ENCODE measurements at places on chromosomes 12 and 14.
A peak's percentile ranks its signal among the peaks of the same experiment; 100 is the strongest.

- no peak for DNase-seq
Measured at GRCh38 chr14:44804391-44804790, 157.4 kb downstream of the KLHL28 start.

DNA sequence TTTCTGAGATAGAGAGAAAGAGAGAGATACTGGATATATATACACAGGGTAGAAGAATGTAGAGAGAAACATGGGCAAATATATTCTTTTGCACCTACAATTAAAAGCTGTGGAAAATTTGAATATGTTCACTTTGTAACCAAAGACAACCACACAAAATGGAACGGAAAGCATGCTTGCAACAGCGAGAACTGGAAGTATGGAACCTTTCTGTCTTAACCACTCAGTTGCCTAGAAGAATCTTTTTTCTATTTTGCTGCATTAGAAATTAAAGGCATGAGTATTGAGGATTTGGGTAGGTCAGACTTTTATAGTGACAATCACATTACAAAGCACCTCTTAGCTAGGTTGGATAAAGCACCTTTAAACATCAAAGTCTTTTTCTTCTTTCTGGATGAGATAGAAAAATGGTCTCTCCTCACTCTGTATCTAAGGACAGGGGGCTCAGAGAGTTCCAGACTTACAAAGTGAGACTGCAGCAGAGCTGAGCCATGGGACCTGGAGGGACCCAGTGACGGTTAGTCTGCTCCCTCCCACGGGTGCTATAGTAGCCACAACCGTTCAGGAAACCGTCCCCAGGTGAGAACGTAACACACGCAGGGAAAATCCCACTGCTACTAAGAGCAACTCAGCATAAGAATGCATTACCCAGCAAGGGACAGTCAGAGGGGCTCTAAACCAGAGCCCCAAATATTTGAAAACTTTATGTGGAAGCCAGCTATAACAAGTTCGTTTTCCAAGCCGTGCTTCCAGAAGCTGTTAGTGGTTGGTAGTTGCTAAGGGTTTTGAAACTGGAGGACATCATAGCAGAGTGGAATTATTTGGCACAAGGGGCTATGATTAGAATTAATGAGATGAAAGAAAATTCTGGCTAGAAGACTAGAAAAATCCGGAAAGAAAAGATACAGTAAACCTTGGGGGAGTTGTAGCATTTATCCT lies 97.1 kb downstream of the DAD1 start:
- no peak for DNase-seq

GRCh38 chr12:41992692-41993215 lies 151.9 kb downstream of the GXYLT1 start:
- DNase-seq = no peak

GRCh38 chr12:91381309-91381804 lies 198.7 kb upstream of the DCN start:
- DNase-seq = peak; percentile 41

DNA sequence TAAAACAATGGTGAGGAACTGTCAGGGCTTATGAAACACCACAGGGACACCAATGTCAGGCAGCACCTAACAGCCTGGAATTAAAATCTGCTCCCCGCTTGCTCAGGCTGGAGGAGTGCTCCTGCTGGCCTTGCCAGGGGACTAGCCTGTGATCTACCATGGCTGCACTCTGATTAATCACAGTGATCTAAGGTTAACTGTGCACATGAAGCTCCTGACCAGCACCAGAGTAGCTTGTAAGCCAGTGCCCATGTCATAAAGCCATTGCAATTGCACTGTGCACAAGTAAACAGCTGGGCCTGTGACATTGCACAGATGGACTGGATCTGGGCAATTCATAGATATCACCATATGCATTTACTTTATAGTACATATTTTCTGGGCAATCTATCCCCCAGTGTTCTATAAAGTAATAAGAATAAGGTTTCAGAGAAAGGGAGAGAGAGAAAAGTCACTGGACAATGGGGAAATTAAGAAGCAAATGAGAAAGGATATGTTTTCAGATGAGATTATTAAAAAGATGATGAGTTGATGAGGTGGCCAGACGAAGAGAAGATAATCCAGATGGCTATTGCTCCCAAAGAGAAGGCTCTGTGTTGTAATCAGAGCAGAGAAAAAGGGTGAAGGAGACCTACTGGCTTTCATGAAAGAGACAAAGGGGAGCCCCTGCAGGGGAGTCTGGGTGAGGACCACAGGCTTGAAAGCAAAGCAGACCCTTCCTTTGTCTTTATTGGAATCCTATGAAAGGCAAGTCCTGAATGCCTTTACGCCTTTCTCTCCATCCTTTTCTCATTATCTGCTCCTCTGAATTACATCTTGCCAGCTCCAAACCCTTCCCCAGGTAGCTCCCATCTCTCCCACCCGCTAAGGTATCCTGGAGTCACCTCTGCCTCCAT lies 145.8 kb downstream of the SLC38A6 start:
- no peak for DNase-seq

GRCh38 chr12:123854918-123855317 lies 92.8 kb downstream of the DNAH10 start:
- no peak for DNase-seq

- DNase-seq = peak; percentile 42
Measured at GRCh38 chr14:94051115-94051514, 25.0 kb downstream of the OTUB2 start.

- DNase-seq = peak; percentile 62
Measured at GRCh38 chr14:101665478-101666078, 95.9 kb upstream of the PPP2R5C start.

DNA sequence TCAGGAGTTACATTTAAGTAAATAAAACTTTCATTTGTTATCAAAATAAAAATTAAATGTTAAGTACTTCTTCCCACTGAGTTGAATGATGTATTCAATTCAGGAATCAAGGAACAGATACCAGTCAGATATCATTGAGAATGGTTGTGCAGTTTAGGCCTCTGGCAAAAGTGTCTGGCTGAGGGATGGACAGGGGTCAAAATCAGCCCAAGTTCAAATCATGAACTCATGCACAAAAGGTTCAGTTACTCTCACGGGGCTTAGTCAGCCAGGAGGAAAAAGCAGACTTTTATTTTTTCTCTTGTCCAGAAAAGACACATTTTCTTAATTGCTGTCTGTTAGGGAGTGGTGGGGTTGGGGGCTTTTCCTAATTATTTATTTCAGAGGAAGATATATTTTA lies 166.3 kb downstream of the RASSF9 start:
- DNase-seq = no peak

- DNase-seq = no peak
Measured at GRCh38 chr14:102500713-102501112, 8.9 kb downstream of the ANKRD9 start.

DNA sequence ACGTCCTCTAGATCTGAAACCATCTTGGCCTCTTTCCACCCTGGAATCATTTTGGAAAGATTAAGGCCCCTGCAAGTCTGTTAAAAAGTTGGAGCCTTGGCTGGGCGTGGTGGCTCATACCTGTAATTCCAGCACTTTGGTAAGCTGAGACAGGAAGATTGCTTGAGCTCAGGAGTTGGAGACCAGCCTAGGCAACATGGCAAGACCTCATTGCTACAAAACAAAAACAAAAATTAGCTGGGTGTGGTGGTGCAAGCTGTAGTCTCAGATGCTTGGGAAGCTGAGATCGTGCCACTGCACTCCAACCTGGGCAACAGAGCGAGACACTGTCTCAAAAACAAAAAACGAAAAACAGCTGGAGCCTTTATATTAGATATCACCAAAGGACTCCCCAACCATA lies 10.9 kb upstream of the ABCD4 start:
- no peak for DNase-seq

GRCh38 chr14:103085106-103086091 lies 1.4 kb downstream of the LBHD2 start:
- no peak for DNase-seq

GRCh38 chr14:33567731-33568130 lies 383.1 kb downstream of the EGLN3 start:
- no peak for DNase-seq

- DNase-seq = no peak
Measured at GRCh38 chr12:65508276-65509035, 230.0 kb downstream of the MSRB3 start.

DNA sequence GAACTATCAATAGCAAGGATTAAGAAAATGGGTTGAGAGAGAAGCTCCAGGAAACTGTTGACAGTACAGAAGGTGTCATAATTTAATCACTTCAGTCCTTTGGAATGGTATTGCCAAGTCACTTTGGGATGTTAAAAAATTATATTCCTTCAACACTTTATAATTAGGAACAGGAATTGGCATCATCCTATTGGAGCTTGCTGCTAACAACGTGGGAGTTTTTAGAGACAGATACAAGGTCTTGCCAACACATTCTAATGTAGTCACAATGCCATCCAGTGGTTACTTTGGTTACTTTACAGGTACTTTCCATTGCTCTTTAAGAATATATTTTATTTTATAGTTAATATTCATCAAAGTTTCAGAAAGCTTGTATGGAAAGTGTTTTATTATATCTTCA lies 310.1 kb downstream of the SYT1 start:
- DNase-seq = peak; percentile 20

DNA sequence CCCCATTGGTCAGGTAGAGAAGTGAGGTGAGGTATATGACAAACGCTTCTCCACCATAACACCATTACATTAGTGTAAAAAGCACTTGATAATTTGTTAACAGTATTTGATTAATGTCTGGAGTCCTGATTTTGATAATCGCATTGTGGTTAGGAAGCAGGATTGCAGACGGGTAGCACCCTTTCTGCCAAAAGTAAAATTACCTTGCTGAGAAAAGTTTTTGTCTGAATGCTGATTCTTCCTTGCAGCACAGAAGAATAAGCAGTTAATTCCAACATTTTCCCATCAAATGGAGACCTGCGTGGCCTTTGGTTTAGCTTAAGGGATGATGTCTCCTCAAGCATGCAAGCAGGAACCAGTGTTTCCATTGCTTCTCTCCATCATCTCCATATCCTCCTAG lies 1090.2 kb upstream of the TMEM132C start:
- no peak for DNase-seq

- no peak for DNase-seq
Measured at GRCh38 chr14:55585854-55586253, 5.8 kb downstream of the KTN1 start.

GRCh38 chr12:26496170-26496569 lies 300.8 kb downstream of the SSPN start:
- no peak for DNase-seq

GRCh38 chr12:172732-173161 lies 41.2 kb downstream of the SLC6A12 start:
- peak; percentile 60 for DNase-seq

- no peak for DNase-seq
Measured at GRCh38 chr12:104207416-104208205, 8.0 kb upstream of the TXNRD1 start.

- no peak for DNase-seq
Measured at GRCh38 chr12:103779410-103780092, 61.5 kb downstream of the NT5DC3 start.

- DNase-seq = no peak
Measured at GRCh38 chr12:70418101-70418500, 52.0 kb downstream of the KCNMB4 start.

DNA sequence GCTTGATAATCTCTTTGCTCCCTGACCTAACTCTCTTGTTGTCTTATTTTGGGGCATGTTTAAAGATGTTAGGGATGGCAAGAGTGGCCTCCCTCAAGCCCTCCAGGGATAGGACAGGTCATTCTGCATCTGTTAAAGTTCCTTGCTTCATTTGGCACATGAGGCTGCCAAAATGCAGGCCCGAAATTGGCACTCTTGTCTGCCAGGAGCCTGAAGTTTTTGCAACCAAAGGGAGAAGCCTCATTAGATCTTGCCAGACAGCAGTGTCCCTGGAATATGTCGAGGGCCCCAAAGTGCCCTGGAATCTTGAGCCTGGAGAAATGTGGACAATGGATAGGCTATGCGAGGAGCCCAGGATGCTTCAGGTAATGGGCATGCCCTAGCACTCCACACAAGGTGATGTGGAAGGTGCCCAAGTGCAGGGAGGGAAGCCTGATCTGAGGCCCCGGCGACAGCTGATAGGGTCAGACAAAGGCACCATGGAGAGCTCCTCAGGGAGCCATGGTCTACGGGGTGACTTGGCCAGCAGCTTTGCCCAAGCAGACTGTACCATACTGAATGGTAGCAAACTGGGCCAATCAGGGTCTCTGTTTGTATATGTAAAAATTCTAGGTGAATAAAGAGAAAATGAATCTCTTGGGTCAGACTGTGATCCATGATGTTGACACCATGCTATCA lies 173.0 kb upstream of the WSCD2 start:
- peak; percentile 14 for DNase-seq

GRCh38 chr12:112112409-112113133 lies 4.0 kb upstream of the NAA25 start:
- no peak for DNase-seq

DNA sequence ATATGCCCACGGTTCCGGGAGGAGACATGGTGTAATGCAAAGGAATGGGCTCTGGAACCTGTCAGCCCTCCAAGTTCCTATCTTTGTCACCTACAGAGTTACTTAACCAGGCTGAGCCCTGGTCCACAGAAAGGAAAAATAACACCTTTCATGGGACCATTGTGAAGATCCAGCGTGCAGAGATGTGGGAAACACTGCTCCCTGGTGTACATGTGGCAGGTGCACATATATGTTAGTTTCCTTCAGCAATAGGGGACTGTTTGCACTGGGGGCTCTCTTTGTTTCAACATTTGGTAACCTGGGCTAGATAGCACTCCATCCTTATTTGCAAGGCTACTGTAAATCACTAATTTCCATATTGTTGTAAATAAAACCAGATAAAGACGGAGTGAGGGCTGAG lies 72.3 kb downstream of the ANO2 start:
- DNase-seq = peak; percentile 35

DNA sequence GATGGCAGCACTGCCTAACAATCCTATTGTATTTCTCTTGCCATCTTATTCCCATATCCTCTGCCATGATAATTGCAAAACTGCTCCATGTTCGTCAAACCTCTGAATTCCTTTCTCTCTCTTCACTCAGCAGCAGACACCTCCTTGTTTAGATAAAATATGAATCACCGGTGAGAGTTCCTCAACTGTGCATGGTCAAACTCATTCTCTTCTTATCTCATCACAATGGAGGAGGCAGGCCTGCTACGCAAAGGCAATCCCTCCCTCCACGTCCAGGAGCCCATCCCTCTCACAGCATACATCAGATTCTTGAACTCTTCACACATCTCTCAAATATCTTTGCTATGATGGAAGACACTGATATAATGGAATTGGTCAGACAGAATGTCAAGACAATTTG lies 90.1 kb upstream of the DAAM1 start:
- DNase-seq = no peak

GRCh38 chr12:19181666-19182426 lies 52.3 kb downstream of the PLEKHA5 start:
- DNase-seq = peak; percentile 28

DNA sequence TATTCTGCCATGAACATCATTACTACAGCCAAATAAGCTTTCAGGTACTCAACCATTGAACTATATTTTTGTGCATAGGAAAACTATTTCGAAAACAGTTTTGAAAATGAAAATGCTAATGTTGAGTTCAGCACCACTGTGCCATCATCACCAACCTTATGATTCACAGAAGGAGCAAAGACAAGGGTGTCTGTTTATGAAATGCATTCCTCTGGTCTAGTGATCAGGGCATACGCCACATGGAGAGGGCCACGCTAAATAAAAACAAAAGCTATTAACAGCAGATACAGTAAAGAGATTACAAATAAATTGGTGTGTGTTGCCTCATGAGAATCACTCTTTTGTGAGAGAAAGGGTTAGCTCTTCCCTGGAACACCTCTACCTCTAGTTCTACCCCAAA lies 43.2 kb upstream of the BMAL2 start:
- no peak for DNase-seq
